ENCODE measurements at places on chromosomes 11 and 22. TPM values are rescaled to one million over a fixed set of nuclear protein-coding genes. Genes with fewer than 3 reads are reported as not detected.

Gene HTR3A
- total RNA-seq = not detected

Gene LRP5
- total RNA-seq = 21.2 TPM

Gene MUC2
- total RNA-seq = not detected

Gene MYEOV
- total RNA-seq = 24.6 TPM

Gene C11orf97
- total RNA-seq = not detected

Gene OR2AG2
- total RNA-seq = 0.76 TPM

Gene OR8D1
- not detected for total RNA-seq

Gene AIFM3
- 1.9 TPM for total RNA-seq

Gene SLC25A1
- 49.2 TPM for total RNA-seq

Gene LIF
- total RNA-seq = 0.09 TPM

Gene CCDC116
- not detected for total RNA-seq

Gene NEFH
- 0.95 TPM for total RNA-seq

Gene C11orf87
- not detected for total RNA-seq

Gene UCP3
- not detected for total RNA-seq

Gene KCNQ1
- 0.64 TPM for total RNA-seq

Gene LTO1
- 20.0 TPM for total RNA-seq

Gene DERL3
- total RNA-seq = 1.9 TPM

Gene RIBC2
- 0.75 TPM for total RNA-seq

Gene C1QTNF4
- 0.35 TPM for total RNA-seq

Gene SAA1
- total RNA-seq = 2.3 TPM

Gene OR52I1
- not detected for total RNA-seq

Gene TRPC6
- total RNA-seq = 15.4 TPM

Gene BIRC3
- 6.9 TPM for total RNA-seq

Gene TECTA
- not detected for total RNA-seq

Gene GLYAT
- not detected for total RNA-seq

Gene RIMBP3C
- total RNA-seq = not detected

Gene TIMM10B
- 17.0 TPM for total RNA-seq

Gene DUSP8
- 0.19 TPM for total RNA-seq

Gene MDK
- total RNA-seq = 5.4 TPM

Gene OOSP4A
- total RNA-seq = not detected

Gene OR8G5
- total RNA-seq = not detected

Gene OR10A2
- total RNA-seq = not detected

Gene SUN2
- total RNA-seq = 307 TPM

Gene CRYAB
- total RNA-seq = 85.0 TPM

Gene OTOG
- not detected for total RNA-seq

Gene OR5B21
- not detected for total RNA-seq

Gene B4GALNT4
- total RNA-seq = 7.9 TPM

Gene INCENP
- 84.0 TPM for total RNA-seq

Gene MS4A5
- not detected for total RNA-seq

Gene ACRV1
- not detected for total RNA-seq

Gene LRRC55
- total RNA-seq = 0.09 TPM

Gene OR6A2
- not detected for total RNA-seq

Gene C11orf71
- total RNA-seq = 6.1 TPM

Gene SHISA8
- total RNA-seq = not detected

Gene BTBD18
- total RNA-seq = not detected

Gene SMDT1
- total RNA-seq = 9.1 TPM

Gene CFL1
- total RNA-seq = 453 TPM

Gene SLC6A5
- total RNA-seq = not detected

Gene EIF4ENIF1
- total RNA-seq = 12.1 TPM
